Right renal pelvis (tissue), 4 donors: ENCODE measurements at places on chromosomes 4 and X. TPM values are rescaled to one million over a fixed set of nuclear protein-coding genes. Genes with fewer than 3 reads are reported as not detected.

The CT45A2 gene
- not detected for polyA plus RNA-seq

The SLC10A4 gene
- polyA plus RNA-seq: 0.40 TPM

The CBLL2 gene
- not detected for polyA plus RNA-seq

The FREM3 gene
- polyA plus RNA-seq: 0.17 TPM

The NAA11 gene
- polyA plus RNA-seq: not detected

The RTL5 gene
- 26.6 TPM for polyA plus RNA-seq

The CYTL1 gene
- 8.9 TPM for polyA plus RNA-seq

The SSX2B gene
- polyA plus RNA-seq: 0.08 TPM

The PNCK gene
- polyA plus RNA-seq: 11.4 TPM

The OPN1MW3 gene
- not detected for polyA plus RNA-seq

- no peak for DNase-seq
Observed at GRCh38 chr4:2809610-2810180, 16.8 kb downstream of the SH3BP2 start.

DNA sequence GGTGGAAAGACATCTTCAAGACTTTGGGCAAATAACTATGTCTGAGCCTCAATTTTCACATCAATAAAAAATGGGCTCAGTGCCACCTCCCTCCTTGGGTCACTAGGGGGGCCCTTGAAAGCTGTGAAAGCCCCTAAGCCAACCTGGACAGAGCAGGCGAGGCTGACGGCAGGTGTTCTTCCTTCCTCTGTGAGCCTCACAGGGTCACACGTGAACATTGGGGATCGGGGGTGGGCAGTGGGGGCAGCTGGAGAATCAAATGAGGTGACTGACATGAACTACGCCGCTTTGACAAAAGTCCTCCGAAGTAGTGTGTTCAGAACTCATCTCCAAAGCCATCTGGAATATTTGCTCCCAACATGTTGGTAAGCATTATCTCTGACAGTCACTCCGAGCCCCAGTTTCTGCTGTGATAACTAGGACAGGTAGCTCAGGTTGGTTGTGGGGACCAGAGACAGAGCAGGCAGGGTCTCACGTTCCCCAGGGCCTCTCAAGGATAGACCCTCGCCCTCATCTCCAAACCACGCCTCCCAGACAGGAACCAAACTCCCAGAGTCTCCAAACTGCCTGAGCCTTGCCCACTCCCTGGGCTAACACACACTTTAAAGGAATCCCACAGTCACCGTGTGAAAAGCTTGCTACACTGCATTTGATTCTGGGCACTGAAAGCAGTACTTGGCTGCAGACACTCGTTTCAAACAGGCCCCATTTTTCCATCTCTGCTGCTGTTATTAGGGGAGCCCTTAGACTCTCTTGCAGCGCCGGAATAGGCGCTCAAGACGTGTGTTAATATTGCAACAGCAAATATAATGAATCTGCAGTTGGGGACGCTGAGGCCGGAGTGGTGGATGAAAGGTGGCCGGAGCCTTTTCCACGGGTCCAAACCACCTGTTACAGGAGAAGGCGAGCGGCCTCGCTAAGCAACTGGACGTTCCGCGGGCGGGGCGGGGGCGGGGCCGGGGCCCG is 717 bp upstream of the WFS1 start:
- no peak for DNase-seq

DNA sequence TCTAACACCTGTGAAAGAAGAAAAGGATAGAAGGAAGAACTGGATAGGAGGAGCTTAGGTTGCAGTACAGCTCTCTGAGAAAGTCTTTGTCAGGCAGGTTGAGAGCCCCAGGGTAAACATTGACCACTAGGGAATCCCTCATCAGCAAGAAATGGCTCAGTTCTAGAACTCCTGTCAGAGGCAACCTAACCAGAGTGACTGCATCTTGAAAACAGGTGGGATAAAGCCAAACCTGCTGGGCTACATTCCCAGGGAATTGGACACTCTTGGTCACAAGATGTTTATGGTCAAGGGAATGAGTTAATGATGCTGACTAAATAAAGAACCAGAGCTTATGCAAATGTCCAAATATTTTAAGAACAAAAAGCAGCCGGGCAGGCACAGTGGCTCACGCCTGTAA is 108.3 kb upstream of the MED14 start:
- DNase-seq: no peak

- no peak for DNase-seq
Observed at GRCh38 chr4:147587041-147587440, 30.2 kb upstream of the TMEM184C start.

GRCh38 chrX:18946157-18946556 is 37.8 kb downstream of the PHKA2 start:
- DNase-seq: no peak

DNA sequence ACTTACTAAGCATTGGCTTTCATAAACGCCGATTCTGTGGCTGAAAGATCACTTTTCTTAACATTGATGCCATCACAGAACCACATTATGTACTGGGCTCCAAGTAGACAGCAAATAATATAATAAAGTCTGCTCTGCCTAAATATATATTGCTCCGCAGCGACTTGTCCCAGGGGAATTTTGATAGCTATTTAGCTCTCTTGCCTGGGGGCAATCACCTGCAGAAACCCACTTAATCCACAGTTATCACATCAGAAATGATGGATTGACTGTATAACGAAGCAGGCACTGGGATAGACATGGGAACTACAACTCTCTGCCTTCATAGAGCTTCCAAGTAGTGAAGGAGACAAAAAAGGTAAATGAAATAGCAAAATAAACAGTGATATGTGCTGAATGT is 48.0 kb upstream of the MYOZ2 start:
- DNase-seq: no peak

GRCh38 chr4:154660052-154660451 is 47.6 kb upstream of the FGG start:
- DNase-seq: no peak

- no peak for DNase-seq
Observed at GRCh38 chrX:88355252-88355651, 391.8 kb upstream of the CPXCR1 start.

- no peak for DNase-seq
Observed at GRCh38 chr4:8081621-8082516, 76.7 kb downstream of the ABLIM2 start.

DNA sequence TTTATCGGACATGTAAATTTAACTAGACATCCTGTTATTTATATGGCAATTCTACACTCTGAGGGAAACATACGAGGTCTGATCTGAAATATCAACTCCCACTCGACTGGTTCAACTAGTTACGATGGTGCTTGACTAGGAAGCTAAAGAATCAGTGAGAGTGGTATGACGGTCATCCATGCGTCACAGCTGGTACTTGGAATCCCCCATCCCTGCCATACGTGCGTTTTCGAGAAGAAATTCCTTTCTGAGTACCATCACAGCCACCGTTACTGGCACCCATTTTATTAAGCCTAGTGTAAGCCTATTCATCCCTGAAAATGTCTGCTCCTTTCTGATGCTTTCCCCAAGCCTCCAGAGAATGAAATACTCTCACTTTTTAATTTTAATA is 695 bp upstream of the PIGA start:
- peak; percentile 10 for DNase-seq

DNA sequence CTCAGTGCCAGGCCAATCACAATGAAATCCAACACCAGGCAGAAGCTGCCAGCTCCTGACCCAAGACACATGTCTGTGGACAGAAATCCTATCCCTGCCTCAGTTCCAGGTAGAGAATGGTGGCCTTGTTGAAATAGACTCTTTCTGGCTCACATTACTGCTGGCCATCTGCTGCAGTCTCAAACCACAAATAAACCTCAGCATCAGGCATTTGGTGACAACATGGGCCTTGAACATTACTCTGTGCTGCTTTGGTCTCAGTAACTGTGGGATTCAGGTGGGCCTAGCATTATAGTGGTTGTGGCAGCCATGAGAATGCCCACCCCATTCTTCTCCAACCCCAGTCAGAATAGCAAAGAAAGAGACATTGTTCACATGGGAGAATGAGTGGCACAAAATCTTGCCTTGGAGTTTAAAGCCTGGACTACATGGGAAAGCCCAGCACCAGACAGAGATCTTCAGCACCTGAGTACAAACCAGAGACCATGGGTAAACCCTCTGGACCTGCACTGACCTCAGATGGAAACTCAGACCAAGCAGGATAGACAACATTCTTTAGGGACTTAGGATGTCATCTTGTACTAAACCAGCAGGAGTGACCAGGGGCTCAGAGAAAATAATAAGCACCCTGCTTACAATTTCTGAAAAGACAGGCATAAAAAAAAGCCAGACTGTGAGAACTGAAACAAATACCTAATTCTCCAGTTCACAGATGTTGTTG is 50.4 kb upstream of the TRAM1L1 start:
- no peak for DNase-seq

GRCh38 chr4:41427931-41428600 is 109.9 kb upstream of the LIMCH1 start:
- no peak for DNase-seq

- no peak for DNase-seq
Observed at GRCh38 chr4:188714907-188715306, 575.7 kb downstream of the TRIML1 start.

- DNase-seq: no peak
Observed at GRCh38 chr4:149765630-149766029, 50.0 kb downstream of the IQCM start.

DNA sequence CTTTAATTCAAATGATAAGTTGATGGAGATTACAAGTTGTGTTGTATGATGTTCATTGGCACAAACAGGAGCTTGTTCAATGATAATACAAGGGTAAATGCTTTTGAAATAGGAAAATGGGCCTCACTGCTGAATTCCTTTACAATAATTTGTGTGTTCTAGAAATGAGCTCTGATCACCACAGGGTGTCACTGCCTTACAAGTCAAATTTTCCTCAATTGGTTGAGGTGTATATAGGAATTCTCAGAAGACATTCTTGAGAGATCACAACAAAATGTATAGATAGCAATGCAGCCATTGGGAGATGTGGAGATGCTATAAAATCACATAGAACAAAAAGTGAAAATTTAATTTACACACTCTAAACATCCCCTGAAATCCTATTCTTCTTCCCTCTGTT is 49.6 kb downstream of the KLF8 start:
- DNase-seq: no peak

DNA sequence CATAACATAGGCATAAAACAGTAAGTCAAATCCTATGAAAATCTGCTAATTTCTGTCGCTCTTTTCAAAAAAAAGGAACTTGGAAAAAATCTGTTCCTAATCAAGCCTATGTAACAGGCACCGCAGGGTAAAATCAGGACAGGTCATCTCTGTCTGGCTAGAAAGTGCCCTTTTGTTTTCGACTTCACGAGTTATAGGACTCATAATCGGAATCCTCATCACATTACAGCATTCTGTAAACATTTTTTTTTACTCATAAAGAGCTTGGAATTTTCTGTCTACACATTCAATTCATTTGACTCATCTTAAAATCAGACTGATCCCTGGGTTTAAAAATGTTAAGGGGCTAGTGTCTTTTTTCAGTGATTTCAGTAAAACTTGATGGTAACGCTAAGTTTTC is 181.7 kb upstream of the TBC1D9 start:
- DNase-seq: no peak

DNA sequence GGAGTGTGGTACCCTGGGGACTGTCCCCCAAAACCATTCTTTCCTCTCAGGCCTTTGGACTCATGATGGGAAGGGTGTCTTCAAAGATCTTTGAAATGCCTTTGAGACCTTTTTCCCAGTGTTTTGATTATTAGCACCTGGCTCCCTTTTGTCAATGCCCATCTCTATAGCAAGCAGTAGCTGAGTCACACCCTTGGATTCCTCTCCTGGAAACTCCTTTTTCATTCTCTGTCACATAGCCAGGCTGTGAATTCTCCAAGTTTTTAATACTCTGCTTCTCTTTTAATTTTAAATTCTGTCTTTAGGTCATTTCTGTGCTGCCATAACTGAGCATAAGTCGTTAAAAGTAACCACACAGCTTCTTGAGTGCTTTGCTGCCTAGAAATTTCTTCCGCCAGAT is 29.7 kb downstream of the IL21 start:
- no peak for DNase-seq

DNA sequence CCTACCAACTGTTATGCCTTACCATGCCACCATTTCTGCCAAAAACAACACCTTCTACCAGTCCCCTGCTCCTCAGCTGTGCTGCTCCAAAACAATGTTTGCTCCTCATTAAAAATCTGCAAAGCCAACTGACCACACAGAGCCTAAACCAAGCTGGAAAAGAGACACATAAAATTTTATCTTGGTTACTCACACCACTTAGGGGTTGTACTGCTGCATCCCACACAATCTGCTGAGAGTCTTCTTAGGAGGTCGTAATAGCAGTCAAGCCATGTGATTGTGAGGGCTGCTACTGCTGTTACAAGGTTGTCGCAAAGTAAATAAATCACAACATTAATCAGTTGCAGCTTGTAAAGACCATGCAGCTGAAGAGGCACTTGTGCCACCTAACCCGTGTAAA is 607.4 kb upstream of the FAM241A start:
- peak; percentile 6 for DNase-seq

- DNase-seq: no peak
Observed at GRCh38 chr4:184430163-184430562, 44.2 kb downstream of the IRF2 start.

- no peak for DNase-seq
Observed at GRCh38 chr4:53697016-53697685, 105.9 kb upstream of the LNX1 start.

DNA sequence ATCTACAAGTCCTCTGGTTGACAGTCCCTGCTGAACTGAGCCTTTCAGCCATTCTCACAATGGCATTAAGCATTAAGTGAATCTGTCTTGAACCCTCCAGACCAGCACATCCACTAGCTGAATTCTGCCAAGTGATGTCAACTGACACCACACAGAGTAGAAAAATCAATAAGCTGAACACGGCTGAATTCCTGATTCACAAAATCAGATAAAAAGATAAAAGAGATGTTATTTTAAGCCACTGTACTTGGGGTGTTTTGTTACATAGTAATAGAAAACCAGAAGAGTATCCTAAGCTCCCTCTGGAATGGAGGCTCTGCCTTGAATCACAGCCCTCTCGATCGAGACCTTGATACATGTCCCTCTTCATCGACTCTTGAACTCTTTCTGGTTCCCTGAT is 336.5 kb downstream of the DMD start:
- DNase-seq: no peak

- DNase-seq: peak; percentile 44
Observed at GRCh38 chr4:36351082-36351666, 69.8 kb downstream of the DTHD1 start.

DNA sequence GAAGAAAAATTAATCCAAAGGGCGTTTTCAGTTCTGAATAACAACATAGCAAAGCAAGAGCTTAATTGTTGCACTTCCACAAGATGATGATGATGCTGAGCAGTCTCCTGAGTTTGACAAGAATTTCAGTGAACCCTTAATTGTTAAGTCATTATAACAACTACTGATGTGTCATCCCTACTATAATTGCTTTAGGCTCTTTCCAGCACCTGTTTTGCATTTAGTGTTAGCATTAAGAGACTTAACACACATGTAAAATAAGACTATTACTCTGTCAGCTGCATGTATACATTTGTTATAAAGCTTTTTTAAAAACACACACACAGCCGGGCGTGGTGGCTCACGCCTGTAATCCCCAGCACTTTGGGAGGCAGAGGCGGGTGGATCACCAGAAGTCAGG is 37.9 kb upstream of the GALNT7 start:
- DNase-seq: no peak

GRCh38 chr4:100288161-100288560 is 97.9 kb upstream of the DDIT4L start:
- no peak for DNase-seq
